H1 (cell line): ENCODE measurements at places on chromosomes 7 and 10. TPM values are rescaled to one million over a fixed set of nuclear protein-coding genes. Genes with fewer than 3 reads are reported as not detected.
A peak's percentile ranks its signal among the peaks of the same experiment; 100 is the strongest.

Gene JMJD1C
- 39.2 and 54.5 TPM in 2 replicates for polyA plus RNA-seq

- peaks cover 7% of the 10 kb centered on the region; the same call in 1 of the 2 replicates for H3K27me3 ChIP-seq
- H3K36me3 ChIP-seq, result no peaks in the 10 kb centered on the region
- H3K27ac ChIP-seq, result no peak overlapping the region
Measured at GRCh38 chr10:45421221-45422097, 47.4 kb downstream of the ALOX5 start.

GRCh38 chr7:105377903-105378302 lies 10.8 kb downstream of the SRPK2 start:
- no peaks in the 10 kb centered on the region; the same call in 1 of the 2 replicates for H3K27me3 ChIP-seq
- peaks cover 2% of the 10 kb centered on the region for H3K4me1 ChIP-seq
- H3K4me3 ChIP-seq, result no peak overlapping the region
- no peak for DNase-seq

GRCh38 chr7:116630357-116630756 lies 41.6 kb upstream of the MET start:
- H3K36me3 ChIP-seq, result no peaks in the 10 kb centered on the region
- no peak for DNase-seq
- no peaks in the 10 kb centered on the region for H3K27me3 ChIP-seq
- no peaks in the 10 kb centered on the region for H3K4me1 ChIP-seq
- H3K4me3 ChIP-seq, result no peak overlapping the region

DNA sequence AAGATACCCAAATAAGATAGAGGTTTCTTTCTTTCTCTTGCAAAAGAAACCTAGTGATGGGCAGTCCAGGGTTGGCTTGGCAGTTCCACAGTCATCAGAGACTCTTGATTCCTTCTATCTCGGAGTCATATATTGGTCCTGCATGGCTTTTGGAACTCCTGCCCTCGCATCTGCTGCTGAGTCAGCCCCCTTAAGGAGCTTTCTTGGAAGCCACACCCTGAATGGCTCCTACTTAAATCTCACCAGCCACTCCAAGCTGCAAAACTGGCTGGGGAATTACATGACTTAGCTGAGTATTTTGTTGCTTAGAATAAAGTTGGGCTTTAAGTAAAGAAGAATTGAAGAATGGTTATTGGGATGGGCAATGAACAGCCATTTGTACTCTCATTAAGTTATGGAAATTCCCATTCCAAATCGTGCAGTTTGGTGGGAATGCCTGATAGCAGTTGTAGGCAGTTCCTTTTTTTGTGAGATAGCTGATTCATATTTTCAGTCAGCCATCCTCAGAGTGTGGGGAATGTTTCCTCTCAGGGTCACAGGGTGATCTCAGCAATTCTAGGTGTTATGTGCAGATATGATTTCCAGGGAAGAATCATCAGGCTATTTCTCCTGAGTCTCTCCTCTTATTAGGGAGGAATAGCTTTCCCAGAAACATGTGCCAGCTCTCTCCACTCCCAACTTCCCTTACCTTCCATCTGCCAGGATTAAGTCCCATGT lies 209.9 kb downstream of the BBS9 start:
- H3K36me3 ChIP-seq, result no peaks in the 10 kb centered on the region
- H3K4me1 ChIP-seq, result no peaks in the 10 kb centered on the region
- H3K4me3 ChIP-seq, result no peak overlapping the region
- DNase-seq, result no peak

- H3K4me3 ChIP-seq, result peak within 1 kb of the TSS; percentile 87
- H3K27me3 ChIP-seq, result no peaks in the 10 kb centered on the region
- DNase-seq, result peak; percentile 54
- H3K27ac ChIP-seq, result peak within 1 kb of the TSS; percentile 96
- peaks cover 38% of the 10 kb centered on the region for H3K4me1 ChIP-seq
Measured at GRCh38 chr10:13348216-13349017, at the start of gene SEPHS1. SEPHS1 (minus strand) TSS chr10:13348293; CDS start chr10:13344950, 3,343 bp downstream.
